Kidney epithelial cell (primary cell): ENCODE measurements at places on chromosomes 7 and 10.

DNA sequence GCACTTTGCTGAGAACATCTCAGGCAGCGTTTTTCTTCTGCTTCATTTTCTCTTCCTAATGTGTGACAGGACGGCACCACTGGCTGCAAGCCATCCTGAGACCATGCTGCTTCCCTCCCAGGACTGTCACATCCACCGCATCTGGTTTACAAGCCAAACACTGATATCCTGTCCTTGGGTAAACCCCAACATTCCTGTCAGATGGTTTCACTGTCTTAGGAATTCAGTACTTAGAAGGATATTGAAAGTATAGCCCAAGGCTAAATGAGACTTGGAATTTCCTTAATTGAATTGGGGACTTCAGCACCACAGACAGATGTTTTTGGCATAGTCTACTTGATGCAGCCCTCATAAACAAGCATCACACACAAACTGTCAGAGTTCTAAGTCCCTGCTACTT lies 74.2 kb upstream of the PLXNA4 start:
- DNase-seq: peak; percentile 53

DNA sequence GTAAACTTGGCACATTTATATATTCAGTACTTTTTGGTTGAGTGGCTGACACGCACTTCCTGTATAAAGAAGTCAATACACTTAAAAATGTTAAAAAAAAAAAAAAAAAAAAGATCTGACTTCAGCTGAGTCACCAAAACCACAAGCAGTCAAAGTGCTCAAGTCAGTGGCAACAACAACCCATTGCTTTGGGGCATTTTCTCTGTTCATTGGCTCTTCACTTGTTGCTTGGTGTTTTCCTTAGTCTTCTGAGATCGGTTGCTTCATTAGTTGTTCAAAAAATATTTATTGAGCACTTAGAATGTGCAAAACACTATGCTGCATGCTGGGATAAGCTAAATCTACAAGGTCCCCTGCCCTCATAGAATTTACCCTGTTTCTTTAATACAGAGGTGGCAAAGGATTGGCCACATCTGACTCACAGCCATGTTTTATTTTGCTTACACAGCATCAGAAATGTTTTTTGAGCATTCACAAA lies 63.7 kb downstream of the ZNRF2 start:
- DNase-seq: peak; percentile 70

DNA sequence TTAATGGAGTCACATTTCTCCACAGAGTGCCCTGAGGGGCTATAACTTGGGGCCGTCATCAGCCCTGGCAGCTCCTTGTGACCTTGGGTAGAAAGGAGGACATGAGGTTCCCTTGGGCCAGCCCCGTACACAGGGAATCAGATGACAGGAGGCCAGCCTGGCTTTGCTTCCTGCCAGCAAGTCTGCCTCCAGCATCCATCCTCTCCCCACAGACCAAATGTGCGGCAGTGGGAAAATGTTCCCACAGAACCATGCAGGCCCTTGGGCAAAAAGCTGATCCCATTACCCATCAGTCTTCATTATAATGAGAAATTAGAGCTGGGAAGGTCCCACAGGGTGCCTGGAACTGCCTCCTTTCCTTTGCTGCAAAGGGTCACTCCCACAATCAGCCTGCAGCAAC lies 908.3 kb downstream of the GRID1 start:
- no peak for DNase-seq

GRCh38 chr10:71868192-71868697 lies 17.2 kb upstream of the PSAP start:
- DNase-seq: peak; percentile 77

DNA sequence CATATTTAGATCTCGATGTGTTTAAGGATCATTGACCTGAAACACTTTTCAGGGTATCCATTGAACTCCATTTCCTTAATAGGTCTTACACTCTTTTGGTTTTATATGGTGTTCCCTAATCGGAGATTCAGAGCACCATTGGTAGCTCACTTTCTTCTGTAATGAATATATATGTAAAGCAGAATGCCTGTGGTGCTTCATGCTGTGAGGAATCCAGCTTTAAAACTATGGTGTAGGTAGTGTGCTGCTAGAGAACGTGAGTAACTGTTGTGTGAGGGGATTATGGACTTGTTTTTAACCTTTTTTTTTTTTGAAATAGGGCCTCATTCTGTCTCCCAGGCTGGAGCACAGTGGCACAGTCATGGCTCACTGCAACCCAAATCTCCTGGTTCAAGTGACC lies 376.9 kb upstream of the LRGUK start:
- DNase-seq: no peak

- DNase-seq: no peak
These were observed 24.4 kb downstream of the SKIDA1 start for GRCh38 chr10:21501091-21501490.

DNA sequence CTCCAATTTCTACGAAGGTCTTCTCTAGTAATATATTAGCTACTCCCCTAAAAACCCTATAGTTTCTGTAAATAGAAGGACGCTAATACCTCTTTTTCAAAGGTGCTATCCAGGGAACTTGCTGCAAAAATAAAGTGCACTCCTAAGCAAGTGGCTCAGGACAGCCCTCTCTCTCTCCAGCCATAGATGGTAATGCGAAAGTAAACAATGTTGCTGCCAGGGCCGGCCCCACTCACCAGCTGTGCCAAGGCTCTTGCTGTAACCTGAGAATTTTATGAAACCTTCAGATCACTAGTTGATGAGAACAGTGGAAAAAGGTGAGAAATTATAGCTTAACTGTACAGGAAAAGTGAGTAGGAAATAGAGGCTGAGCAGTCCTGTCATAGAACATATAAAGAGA lies 10.9 kb upstream of the TAS2R39 start:
- DNase-seq: no peak

GRCh38 chr10:120588311-120588710 lies 131.3 kb downstream of the PLPP4 start:
- DNase-seq: no peak

GRCh38 chr10:14114791-14115190 lies 215.9 kb downstream of the FRMD4A start:
- DNase-seq: no peak

- no peak for DNase-seq
These were observed 185.4 kb downstream of the DOCK4 start for GRCh38 chr7:112020800-112021199.

DNA sequence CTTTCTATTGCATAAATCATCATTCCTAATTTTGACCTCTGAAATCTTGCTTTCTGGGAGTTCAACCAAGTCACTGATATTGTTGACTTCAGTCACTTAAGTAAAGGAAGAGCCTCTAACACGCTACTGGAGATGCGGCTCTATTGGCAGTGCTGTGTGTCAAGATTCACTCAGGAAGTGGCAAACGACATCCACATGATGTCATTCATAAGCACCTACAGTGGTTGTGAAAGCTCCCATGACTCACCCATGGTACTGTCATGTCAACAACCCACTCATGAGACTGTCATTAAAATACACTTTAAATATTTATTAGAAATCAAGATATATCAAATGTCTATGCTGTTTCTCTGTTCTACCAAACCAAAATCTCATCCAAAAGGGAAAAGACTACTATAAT lies 52.5 kb upstream of the LHFPL3 start:
- DNase-seq: no peak

GRCh38 chr10:78588194-78588811 lies 480.5 kb upstream of the ZMIZ1 start:
- no peak for DNase-seq

- no peak for DNase-seq
These were observed 112.9 kb upstream of the LYZL2 start for GRCh38 chr10:30742471-30742870.
